ENCODE measurements at places on chromosomes 5 and 9.

DNA sequence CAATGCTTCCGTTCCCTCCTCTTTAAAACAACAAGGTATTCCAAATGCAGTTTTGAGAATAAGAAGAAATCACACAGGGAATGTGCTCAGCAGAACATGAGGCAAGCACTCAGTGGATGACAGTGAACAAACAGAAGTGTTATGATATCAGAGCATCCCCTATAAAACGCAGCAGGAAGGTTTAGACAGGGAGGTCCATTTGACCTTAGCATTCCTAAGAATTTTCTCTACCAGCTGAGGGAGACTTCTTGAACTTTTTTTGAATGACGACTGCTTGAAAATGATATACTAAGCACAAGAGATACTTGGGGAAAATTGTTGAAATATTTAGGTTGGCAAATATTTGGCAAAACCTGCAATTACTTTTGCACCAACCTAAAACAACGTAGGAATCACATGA lies 3.9 kb downstream of the AMACR start:
- no peak for DNase-seq

GRCh38 chr5:77844623-77845323 lies 68.6 kb upstream of the TBCA start:
- DNase-seq = no peak

GRCh38 chr9:129776566-129776937 lies 23.7 kb upstream of the PTGES start:
- peak; percentile 69 for DNase-seq

- DNase-seq = peak; percentile 43
Measured at GRCh38 chr5:107670087-107670931, 428 bp downstream of the EFNA5 start.

- no peak for DNase-seq
Measured at GRCh38 chr5:127373858-127374491, 83.4 kb downstream of the MEGF10 start.

DNA sequence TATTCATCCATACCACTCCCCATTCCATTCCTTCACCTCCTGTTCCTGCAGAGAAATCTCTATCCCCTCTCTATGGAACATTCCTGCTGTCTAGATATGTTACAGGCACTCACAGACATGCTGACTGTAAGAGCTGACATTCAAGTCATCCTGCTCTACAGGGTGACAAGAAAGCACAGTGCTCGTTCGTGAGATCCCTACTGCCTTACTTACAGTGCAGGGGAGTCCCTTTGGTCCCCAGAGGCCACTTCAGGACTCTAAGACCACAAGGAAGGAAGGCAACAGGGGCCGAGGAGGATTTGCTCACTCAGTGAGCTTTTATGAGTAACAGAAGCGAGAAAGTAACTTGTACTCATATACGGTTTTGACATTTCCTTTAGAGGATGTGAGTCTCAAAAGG lies 110.5 kb downstream of the GAS1 start:
- no peak for DNase-seq

GRCh38 chr5:180832638-180833068 lies 28.4 kb downstream of the ZFP62 start:
- DNase-seq = no peak

Data from fibroblast of skin of right biceps (primary cell).